ENCODE measurements at places on chromosomes 12 and 14.

GRCh38 chr14:56422703-56423213 is 156.8 kb upstream of the TMEM260 start:
- peak; percentile 43 for DNase-seq

GRCh38 chr14:99181804-99182520 is 90.0 kb downstream of the BCL11B start:
- DNase-seq: no peak

- DNase-seq: peak; percentile 65
These were observed 13.3 kb downstream of the IL22 start for GRCh38 chr12:68240079-68240478.

- DNase-seq: no peak
These were observed 10.8 kb downstream of the TIGAR start for GRCh38 chr12:4331842-4332241.

- DNase-seq: no peak
These were observed 90.1 kb downstream of the RPAP3 start for GRCh38 chr12:47615711-47616110.

- DNase-seq: peak; percentile 90
These were observed 21.0 kb upstream of the CHFR start for GRCh38 chr12:132908145-132909029.

GRCh38 chr12:59619461-59620240 is 23.8 kb downstream of the SLC16A7 start:
- no peak for DNase-seq

DNA sequence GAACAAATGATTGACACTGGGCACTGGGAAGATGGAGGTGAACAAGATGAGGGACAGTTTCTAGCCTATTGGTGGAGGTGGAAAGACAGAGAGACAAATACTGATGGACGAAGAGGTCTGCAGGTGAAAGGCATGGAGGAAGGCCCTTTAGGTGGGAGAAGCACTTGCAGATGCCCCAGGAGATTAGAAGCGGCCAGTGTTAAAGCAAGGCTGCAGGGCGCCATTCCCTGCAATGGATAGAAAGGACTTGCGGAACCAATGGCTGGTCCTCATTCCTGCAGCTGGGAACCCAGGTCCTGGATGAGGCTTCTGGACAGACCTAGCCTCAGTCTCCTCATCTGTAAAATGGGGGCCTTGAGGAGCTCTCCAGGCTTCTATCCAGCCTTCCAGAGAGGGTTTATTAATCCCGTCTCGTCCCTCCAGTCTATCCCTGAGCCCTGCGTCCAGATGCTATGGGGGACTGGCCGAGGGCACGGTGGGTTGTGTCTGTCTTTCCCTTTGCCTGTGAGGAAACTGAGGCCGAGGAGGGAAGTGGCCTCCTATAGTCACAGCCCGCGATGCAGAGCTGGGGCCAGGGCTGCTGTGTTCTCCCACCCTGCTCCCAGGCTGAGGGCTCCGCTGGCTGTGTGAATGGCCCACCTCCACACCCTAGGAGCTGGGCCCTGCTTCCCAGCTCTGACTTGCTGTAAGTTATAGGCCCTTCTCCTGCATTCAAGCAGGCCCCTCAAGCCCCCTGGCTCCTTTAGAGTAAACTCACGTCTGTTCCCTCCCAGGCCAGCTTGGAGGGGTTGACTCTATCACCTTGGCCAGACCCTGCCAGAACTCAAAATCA is 33.0 kb downstream of the CYP46A1 start:
- DNase-seq: no peak

DNA sequence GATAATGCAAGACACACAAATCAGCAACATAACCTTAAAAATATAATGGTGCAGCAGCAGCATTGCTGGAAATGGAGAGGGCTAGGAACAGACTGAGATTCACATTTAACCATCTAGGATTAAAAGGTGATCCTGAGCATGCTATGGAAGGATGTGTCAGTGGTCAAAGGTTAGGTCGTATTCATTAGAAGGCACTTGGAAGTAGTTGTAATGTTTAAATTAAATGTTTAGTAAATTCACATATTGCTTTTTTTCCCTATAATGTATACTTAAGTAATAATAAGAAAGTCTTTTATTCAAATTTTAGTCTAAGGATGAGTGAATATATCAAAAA is 368.6 kb upstream of the PDE3A start:
- DNase-seq: no peak

GRCh38 chr14:33556382-33557121 is 394.3 kb downstream of the EGLN3 start:
- DNase-seq: no peak

DNA sequence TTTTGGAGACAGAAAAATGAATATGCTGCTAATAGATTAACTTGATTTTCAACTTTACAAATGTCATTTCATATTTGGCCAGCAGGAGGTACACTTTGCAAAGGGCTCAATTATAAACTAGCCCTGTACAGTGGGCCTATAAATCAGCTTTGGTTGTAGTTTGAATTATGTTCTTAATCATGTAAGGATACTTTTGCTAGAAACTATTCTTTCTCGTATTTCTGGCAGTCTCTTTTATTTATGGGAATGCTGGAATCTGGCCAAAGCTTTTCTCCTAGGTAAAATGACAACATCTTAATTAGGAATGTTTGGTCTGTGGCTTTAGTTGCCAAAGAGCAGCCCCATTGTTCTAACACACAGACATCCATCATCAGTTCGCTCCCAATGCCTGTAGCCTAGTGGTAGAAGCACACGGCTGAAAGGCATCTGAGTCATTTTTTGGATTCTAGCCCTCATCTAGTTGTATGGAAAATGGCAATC is 1322.3 kb upstream of the SEL1L start:
- DNase-seq: no peak

DNA sequence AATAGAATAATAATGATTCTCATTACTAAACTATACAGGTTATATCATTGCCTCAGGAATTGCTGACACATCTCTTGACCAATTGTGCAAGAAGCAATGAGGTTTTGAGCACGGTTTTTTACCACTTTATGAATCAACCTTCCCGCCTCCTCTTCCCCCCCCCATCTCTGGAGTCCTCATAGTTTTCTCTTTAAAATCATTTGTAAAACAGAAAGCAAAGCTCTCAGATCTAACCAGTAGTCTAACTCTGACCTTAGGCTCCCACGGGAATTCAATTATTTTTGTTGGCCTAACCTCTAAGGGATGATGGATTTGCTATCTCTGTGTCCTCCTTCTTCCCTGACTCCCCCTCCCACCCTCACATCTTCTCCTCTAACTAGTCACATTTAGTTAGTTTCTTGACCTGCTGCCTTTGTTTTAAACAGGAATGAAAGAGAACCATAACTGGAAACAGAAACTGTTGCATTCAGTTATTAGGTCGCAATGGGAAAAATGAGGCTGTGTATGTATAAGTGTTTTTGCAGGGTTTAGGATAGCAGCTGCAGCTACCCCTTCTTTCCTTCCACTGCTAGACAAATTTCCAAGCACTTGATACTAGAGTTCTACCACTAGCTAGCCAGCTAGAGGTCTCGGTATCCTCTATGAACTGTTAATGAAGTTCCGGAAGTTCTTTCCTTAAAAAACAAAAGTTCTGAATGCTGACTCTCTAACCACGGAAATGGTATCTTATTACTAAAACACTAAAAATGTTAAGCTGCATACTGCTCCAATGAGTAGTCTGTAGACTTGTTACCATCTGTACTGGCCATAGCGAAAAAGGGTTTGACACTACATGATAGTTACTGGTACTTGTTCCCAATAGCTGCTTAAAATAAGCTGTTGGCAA is 65.4 kb downstream of the TAOK3 start:
- DNase-seq: peak; percentile 89

DNA sequence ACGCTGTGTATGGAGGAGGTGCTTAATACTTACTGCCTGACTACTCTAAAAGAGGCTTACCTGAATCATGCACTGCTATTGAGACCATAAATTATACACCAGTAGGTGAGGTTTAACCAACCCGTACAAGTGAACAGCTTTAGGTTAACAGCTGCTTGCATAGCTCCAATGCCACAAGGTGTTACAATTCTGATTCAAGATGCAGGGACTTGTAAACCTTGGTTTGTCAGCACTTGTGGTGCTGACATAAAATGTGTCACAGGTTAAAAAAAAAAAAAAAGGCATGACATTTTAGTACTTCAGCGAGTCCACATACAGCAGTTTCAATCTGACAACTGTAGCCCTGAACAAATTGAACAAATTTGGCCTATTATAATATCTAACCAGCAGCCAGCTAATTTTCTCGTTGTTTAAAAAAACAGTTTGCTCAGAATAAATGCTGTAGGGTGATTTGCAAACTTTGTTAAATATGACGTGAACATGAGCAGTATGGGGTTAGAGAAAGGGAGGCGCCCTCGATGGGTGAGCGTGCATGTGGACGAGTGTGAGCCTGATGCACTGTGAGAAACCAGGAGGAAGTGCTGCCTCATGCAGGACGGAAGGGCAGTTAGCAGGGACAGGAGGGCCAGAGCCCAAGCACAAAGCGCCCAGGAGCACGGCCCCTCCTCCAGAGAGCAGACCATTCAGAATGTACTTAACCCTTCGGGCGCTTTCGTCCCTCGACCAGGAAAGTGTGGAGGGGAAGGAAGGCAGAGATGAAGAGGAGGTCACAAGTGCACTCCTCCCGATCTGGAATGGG is 44.7 kb downstream of the TCHP start:
- no peak for DNase-seq

GRCh38 chr12:122960193-122960569 is 6.1 kb downstream of the ABCB9 start:
- DNase-seq: no peak

DNA sequence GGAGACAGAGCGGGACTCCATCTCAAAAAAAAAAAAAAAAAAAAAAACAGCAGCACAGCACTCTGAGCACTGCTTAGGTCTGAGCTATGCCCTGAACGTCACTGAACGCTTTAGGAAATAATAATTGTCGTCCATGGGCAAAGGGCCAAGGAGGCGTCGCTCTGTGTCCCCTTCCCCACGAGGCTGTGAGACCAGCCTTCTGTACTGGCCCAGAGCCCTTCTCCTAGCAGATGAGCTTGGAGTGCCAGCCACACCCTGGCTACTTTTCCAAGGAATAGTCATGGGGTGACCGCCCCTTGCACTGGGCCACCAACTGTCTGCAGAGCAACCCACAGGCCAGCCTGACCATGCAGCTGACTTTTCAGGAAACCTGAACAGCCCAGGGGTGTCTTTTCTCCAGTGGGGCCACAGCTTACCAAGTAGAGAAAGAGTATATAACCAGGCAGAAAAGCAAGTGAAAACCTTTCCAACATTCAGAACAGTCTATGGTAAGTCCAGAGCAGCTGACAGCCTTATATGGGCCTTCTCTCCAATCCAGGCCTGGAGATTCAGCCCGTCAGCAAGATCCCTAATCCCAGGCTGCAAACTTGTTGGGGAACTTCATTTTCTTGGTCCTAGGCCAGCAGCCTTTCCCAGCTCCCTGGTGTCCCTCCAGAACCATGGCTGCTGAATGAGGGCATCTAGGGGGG is 28.5 kb downstream of the CD9 start:
- DNase-seq: no peak

DNA sequence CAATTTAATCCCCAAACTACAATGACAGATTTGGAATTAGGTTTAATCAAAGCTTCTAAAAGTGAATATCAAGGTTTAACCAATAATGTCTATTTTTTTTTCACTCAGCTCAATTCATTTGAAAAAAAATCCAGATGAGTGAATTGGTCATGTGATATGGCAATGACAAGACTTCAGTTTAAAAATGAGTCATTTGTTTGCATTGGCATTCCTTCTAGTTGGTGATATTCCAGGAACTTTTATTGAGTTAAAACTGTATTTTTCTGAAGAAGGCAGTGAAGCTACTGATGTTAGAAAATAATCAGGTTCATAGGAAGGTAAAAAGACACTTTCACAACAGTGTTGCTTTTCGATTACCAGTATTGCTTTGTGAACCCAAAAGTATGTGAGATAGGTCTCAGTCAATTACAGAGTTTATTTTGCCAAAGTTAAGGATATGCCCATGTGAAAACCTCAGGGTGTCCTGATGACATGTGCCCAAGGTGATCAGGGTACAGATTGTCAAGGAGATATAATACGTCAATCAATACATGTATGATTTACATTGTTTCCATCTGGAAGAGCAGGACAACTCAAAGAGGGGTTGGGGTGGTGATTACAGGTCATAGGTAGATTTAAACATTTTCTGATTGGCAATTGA is 1214.9 kb downstream of the GALC start:
- DNase-seq: no peak

DNA sequence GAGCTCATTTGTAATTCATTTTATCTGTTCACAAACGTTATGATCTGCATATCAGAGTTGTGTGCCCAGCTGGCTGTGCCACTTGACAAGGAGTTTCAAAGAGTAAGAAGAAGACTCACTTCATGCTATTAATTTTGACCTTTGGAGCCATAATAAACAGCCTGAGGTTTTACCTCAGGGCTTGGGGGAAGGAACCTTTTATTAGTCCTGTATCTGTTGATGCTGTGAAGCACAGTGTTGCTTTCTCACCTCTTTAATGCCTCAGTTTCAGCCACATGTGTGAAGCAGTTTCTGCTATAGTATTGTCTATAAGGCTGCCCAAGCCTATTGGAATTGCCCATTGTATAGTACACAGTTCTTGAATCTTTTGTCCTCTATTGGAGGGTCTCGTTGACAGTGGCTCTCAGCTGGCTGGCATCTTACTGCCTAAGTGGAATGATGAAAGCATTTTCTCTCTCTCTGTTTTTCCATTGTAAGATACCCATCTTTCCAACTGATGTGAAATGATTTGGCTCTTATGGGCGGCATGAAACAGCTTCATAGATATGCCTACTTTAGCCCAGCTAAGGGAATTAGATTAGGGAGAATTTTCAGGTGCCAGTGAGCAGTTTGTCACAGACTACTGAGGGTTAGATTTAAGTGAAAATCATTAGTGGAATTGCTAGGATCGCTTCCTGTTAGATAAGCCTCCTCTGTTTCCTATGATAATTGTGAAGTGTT is 34.7 kb downstream of the GPATCH2L start:
- DNase-seq: no peak

DNA sequence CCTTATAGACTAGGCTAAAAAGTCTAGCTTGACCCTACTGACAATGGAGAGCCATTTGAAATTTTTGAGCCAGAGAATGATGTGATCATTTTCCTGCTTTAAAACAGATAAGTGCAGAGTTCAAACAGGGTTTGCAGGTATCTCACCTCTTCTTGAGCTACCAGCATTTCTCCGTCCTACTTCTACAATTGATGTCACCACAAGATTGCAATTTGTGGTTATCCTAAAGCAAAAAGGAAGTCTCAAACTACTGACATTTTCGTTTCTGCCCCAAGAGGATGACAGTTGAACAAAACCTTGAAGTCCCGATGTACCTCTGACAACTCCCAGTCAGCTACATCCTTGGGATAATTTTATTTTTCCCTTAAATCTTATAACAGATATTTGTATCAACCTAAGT is 86.7 kb downstream of the PTGER2 start:
- no peak for DNase-seq

DNA sequence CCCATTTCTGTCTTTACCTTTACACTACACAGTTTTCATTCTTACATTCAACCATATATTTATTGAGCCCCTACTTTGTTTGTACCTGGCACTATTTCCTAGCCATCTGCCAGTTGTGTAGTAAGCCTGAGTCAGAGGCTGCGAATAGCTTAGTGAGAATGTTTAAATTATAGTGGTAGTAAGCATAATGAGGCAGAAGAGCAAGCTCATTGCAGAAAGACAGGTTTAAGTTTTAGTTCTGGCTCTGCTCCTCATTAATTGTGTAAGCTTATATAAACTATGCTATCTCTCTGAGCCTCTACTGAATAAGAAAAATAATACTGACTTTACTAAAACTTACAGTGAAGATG is 123.5 kb downstream of the NAV3 start:
- DNase-seq: no peak
